ENCODE measurements at places on chromosomes 2 and 18. TPM values are rescaled to one million over a fixed set of nuclear protein-coding genes. Genes with fewer than 3 reads are reported as not detected.

The SLC8A1 gene
- 36.4 TPM for total RNA-seq

The TRPM8 gene
- 32.7 TPM for total RNA-seq

The LGALSL gene
- 12.2 TPM for total RNA-seq

The IL36RN gene
- total RNA-seq = not detected

The RRM2 gene
- total RNA-seq = 46.9 TPM

The IL36B gene
- not detected for total RNA-seq
